ENCODE measurements at places on chromosomes 2 and 18. TPM values are rescaled to one million over a fixed set of nuclear protein-coding genes. Genes with fewer than 3 reads are reported as not detected.

DNA sequence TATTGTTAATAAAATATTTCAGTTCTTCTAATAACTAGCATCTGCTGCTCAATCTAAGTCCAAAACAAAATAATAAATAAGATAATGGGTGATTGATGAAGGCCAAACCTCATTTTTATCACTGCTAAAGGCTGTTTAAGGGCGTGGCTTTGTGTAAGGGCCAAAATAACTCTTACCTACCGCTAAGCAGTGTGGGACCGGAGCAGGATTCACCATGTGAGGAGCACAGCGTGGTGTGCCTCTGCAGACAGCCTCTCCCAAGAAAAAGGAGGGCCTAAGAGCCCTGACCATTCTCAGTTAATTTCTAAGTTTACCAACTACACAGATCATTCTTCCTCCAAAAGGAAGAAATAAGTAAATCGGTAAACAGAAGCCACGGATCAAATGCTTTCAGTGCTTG lies 353.7 kb downstream of the ARL6IP6 start:
- DNase-seq = no peak

DNA sequence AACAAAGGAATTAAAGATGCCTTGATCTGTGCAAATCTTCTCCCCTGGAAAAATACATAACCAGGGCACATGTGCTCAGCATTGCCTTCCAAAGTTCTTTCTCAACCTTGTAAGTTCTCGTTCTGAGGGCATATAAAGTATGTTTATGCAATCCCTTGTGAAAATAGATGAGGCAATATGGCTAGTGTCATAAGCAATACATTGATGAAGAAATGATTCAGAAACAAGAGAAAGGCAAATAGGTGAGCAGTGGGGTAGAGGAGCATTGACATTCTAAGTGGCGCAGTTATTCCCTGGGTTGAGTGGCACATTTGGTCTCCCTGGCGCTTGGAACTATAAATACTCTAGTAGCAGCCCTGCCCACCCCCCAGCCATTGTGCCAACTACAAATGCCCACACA lies 57.4 kb upstream of the PGAP1 start:
- no peak for DNase-seq

GRCh38 chr2:45652090-45653031 lies 886 bp downstream of the PRKCE start:
- peak; percentile 67 for DNase-seq

- no peak for DNase-seq
Measured at GRCh38 chr2:209501579-209501978, 77.7 kb downstream of the MAP2 start.

- DNase-seq = no peak
Measured at GRCh38 chr2:4291430-4291829, 588.1 kb downstream of the DCDC2C start.

DNA sequence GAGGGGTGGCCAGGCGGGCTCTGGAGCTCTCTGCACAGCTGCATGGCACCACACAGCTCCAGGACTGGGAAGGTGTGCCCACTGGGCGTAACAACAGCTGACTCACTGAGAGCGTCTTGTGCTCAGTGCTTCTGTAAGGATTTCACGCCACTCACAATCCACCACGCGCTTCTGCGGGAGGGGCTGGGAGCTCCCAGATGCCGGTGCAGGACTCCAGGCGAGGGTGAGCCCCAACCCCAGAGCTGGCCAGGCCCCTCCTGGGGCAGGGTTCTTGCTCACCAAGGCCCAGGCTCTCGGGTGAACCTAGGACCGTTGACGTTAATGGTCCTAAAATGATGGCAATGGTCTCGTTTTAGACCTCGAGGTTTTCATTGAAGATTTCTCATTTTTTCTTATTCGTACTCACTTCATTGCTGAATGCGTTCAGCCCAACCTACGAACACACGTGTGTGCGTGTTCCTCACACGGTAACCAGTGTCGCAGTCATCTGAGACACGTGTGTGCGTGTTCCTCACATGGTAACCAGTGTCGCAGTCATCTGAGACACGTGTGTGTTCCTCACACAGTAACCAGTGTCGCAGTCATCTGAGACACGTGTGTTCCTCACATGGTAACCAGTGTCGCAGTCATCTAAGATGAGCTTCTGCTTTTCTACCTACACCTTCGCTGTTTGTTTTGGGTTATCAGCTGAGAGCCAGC lies 38.4 kb upstream of the ZNF236 start:
- DNase-seq = no peak

GRCh38 chr2:27003857-27004256 lies 28.9 kb upstream of the TMEM214 start:
- no peak for DNase-seq

DNA sequence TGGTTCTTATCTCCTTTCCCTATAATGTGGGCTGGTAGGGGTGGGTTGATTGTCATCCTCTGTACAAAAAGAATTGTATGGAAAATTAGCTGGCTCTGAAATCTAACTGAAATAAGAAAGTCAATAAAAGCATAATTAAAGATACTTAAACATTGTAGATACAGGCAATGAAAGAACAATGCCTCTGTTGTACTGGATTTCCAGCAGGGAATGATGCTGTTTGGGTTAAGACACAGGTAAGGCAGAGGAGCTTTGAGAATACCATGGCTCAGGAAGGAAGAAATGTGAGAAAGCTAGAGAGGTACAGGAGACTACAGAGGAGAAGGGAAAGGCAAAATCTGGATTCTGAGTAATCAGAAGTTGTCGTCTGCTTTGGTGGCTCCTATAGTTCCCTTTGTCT lies 10.1 kb downstream of the DTNA start:
- no peak for DNase-seq

- no peak for DNase-seq
Measured at GRCh38 chr2:29014331-29014730, 33.2 kb downstream of the TOGARAM2 start.

GRCh38 chr2:165406173-165406572 lies 63.3 kb upstream of the CSRNP3 start:
- DNase-seq = no peak

DNA sequence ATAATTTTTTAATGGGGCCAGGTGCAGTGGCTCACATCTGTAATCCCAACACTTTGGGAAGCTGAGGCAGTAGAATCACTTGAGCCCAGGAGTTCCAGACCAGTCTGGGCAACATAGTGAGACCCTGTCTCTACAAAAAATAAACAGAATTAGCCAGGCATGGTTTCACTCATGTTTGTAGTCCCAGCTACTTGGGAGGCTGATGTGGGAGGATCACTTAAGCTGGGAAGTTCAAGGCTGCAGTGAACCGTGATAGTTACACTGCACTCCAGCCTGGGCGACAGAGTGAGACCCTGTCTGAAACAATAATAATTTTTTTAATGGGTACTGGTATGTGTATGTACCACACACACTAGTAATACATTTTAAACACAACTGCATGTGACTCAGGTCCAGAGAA lies 2.4 kb downstream of the ARL6IP6 start:
- no peak for DNase-seq

DNA sequence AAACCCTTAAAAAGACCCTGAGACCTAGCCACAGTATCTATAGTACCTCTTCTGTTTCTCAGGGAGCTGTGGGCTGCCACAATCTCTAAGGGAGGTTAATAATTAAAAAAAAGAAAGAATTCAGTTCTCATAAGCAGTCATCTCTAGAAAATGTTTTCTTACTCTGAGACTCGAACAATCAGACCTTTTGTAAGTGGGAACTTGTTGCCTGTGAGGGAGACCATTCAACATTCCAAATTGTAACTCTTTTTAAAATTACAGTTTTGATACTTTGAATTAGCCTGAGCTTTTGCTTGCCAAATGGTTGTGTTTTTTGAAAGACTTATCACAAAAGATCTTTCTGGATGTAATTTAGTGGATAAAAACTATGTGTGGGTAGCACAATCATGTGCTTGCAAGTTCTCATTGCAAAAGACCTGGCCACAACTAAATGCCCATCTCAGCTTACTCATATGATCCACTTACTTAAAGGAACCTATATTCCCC lies 33.3 kb downstream of the IL1R2 start:
- no peak for DNase-seq

- no peak for DNase-seq
Measured at GRCh38 chr2:117562654-117563053, 251.8 kb upstream of the DDX18 start.

DNA sequence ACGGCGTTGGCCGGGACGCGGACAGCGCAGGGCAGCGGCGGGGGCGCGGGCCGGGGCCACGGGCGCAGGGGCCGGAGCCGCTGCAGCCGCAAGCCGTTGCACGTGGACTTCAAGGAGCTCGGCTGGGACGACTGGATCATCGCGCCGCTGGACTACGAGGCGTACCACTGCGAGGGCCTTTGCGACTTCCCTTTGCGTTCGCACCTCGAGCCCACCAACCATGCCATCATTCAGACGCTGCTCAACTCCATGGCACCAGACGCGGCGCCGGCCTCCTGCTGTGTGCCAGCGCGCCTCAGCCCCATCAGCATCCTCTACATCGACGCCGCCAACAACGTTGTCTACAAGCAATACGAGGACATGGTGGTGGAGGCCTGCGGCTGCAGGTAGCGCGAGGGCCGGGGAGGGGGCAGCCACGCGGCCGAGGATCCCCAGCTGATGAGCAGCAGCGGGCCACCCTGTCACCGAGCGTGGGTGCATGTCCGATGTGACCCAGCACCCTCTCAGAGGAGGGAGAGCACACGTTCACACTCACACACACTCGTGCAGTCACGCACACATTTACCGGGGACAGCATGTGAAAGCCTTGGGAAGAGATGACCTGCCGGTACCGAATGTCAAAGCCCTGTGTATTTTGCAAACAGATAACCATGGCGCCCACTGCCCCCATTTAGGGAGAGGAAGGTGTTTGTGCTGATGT lies 4.2 kb downstream of the GDF7 start:
- DNase-seq = no peak

DNA sequence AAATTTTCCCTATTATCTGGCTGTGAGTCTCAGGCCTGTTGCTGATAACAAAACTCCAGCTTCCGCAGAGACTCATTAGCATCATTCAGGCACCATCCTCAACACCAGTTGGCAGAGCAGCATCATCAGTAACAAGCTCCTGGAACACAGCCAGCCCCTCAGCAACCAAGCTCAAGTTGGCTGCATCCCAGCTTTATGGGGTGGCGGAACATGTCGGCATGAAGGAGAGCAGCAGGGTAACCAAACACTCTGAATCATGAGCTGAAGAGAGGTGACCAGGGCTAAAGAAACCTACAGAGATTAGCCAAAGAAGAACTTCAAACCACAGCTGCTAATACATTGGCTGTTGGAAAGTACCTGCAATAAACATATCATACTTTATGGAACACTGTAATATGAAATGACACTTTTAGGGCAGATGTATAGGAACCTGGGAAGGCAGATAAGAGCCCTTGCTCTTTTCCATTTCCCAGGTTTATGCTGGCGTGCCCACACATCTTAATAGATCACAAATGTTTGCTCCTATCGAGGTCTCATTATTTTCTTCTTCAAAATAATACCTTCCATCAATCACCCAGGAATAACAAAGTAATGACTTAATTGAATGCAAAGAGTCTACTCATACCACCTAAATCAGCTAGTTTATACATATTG lies 63.8 kb downstream of the PDE11A start:
- no peak for DNase-seq

DNA sequence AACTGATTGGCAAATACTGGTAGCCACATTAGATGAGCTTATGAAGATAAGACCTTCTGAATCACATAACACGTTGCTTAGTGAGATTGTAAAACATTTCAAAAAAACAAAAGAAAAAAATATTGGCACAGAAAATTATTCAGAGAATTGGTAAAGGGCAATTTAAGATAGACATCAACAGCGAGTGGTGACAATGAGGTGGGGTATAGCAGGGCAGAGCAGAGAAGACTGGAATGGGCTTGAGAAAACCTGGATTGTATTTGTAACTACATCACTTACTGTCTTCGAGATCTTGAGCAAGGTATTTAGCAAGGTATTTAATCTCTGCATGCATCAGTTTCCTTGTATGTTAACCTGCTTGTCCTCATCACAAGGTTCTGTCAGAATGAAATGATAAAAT lies 313.0 kb upstream of the MEIS1 start:
- no peak for DNase-seq

DNA sequence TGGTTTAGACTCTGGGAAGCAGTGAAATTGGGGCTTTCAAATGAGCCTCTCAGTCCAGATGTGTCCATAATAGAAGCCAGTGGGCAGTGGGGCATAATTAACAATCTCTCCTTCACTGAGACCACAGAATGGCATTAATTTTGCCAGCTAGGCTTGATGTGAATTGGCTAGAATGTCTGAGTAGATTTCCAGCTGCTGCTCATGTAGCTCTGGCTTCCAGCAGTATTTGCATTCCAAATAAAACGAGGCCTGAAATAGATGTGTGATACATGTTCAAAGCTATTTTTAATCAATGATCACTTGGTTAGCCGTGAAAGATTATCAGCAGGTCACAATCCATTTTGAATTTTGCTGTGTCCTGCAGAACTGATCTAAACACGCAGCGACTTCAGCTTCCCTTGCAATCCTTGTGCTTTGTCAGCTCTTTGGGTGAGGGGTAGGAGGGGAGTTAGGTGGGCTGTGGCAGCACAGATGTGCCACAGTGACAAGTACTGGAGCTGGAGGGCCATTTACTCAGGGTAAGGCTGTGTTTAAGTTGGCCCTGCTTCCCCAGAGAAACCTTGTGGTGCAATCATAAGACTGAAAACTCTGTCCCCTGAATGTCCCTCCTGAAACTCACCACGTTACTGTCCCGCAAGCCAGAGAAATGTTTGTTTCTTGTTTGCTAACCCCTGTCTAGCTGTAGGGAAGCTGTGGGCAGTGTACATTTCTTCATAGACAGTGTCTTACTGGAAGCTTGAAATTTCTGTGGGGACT lies 56.9 kb upstream of the TMEM178A start:
- no peak for DNase-seq

DNA sequence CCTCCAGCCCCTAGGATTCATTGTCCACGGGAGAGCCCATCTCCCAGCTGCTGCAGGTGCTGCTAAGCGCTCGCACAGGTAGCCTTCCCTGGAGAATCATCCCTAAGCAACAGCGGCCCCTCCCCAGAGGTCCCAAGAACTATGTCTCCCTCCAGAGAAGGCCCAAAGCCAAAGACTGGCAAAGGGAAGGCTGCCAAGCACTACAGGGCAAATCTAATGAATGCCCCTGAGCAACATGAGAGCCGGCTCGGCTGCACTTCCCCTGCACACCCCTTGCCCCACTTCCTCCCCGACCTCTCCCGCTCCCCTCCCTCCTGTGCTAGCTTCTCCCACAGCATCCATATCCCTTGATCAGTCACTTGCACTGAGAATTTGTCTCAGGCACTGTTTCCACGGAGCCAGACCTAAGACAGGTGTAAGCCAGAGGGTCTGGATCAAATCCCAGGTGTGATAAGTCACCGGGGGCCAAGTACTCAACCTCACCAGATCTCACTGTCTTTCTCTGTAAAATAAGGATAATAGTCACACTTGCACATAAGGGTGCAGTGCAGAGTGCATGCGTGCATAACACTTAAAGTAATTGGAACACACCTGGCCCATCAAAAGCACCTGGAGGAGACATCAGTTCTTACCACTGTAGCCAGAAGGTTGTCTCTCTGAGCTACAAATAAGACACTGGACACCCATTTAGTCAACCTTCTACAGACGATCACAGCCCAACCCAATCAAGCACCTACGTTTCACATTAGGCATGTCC lies 20.1 kb upstream of the COL6A3 start:
- no peak for DNase-seq

The NRP2 gene
- total RNA-seq = 10.9 TPM

The TGFA gene
- 0.24 TPM for total RNA-seq

The SH3RF3 gene
- total RNA-seq = 8.0 TPM

The XIRP2 gene
- 43.7 TPM for total RNA-seq

The ANTXR1 gene
- total RNA-seq = 27.3 TPM

All from right atrium auricular region (tissue), 2 donors.